ENCODE measurements at places on chromosomes 11 and 22.

- no peak for DNase-seq
Observed at GRCh38 chr22:49586244-49586748, 241.4 kb downstream of the BRD1 start.

- no peak for DNase-seq
Observed at GRCh38 chr22:31881865-31882264, 62.5 kb upstream of the YWHAH start.

DNA sequence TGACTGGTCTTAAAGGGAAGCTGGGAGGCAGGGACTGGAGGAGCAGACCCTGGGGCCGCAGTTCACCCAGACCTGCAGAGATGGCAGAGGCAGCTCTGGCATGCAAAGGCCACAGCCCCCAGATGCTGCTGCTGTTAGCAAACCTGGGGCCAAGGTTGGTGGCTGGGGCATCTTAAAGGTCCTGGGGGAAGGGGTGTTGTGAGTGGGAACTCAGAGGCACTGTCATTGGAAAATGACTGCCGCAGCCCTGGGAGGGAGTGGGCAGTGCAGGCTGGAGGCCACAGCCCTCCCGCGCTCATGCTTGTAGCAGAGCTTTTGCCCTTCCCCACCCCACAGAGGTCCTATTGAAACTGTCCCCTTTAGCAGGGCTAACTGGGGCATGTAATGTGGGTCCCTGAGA, 111.8 kb downstream of the CTTN start:
- no peak for DNase-seq

GRCh38 chr11:31114442-31114841, 255.1 kb downstream of the DCDC1 start:
- DNase-seq: no peak

DNA sequence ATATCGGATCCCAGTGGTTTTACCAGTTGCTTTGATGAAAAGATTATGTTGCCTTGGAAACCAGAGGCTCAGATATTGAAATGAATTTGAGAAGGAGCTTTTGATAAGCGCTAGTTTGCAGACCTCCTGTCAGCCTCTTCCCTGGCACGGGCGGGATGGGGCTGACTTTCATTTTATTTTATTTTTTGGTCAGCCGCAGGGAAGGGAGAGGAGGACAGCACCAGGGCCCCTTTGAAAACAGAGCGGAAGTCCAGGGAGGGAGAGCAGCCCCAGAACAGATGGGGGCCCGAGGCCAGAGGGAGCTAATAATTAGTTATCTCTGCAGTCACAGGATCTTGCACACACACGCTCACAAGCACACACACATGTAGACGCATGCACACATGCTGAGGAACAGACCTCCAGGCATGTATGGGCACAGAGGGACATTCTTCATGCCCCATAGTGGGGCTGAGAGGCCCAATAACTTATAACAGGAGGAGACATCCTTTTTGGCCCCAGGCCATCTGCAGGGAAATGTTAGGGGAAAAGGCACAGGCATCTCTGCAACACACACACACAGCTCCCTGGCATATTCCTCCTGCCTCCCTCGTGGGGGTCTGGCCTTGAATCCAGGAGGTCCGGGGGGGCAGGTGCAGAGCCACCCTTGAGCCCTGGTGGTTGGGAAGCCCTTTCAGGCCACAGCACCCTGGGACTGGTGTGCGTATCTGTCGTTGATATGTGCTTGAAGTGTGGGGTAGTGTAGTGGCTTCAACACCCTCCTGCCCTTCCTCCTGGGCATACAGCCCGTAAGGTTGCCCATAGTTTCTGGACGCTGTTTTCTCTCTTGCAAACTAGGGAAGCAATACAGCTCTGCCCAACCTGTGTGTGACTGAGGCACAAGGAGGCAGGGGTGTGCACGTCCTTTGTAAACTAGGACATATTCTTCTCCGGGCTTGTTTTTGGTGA, 117.3 kb downstream of the CEP164 start:
- no peak for DNase-seq

GRCh38 chr11:63909591-63910506, 7.1 kb downstream of the RCOR2 start:
- DNase-seq: no peak

DNA sequence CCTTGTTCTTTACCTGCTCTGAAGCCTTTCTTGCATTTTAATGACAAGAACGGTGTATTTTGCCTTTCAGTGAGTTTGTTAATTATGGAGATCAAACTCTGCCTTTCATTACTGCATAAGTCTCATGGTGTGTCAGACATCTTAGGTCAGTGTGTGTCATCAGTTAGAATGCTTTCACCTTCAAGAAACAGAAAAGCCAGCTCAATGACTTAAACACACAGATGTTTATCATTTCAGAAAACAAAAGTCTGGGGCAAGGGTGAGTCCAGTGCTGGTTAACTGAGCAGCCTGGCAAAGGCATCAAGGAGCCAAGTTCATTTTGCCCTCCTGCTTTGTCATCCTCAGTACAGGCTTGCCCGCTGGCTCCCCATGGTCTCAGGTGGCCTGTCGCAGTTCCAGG, 54.5 kb downstream of the PACS1 start:
- no peak for DNase-seq

DNA sequence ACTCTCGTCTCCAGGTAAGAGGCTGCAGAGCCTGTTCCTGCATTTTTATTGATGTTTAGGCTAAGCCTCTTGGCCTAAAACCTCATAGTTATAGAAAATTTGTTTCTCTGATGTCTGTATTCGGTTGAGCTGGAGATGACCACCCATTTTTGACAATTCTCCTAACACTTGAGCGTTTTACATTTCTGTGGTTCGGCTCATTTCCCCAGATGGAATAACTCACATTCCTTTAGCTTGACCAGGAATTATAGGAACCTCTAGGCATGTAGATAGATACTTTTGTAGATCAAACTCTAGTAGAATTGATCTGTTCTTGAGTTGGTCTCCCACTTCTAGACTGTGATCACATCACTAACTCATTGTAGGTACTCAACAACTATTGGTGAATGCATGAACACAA, 172.6 kb upstream of the CADM1 start:
- DNase-seq: no peak

Measured in dermis microvascular lymphatic vessel endothelial cell (primary cell).